CD8-positive, alpha-beta memory T cell (primary cell): ENCODE measurements at places on chromosomes 7 and 10. TPM values are rescaled to one million over a fixed set of nuclear protein-coding genes. Genes with fewer than 3 reads are reported as not detected.

DNA sequence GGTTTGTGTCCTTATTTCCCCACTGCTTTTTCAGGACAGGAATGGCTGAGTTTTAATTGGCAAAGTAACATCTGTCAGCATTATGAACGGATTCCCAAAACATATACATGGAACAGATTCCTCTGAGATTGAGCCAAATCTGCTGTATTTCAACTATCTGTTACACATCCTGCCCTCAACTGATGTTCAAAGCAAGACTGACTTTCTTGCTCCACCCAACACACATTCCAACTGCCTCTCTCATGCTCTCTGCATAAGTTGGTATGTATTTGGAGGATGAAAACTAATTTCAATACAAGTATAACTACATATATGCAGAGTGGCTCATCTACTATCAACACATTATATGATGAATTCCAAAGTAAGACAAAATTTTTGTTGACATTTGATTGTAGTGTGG is 342.2 kb downstream of the GATA3 start:
- no peak for DNase-seq

DNA sequence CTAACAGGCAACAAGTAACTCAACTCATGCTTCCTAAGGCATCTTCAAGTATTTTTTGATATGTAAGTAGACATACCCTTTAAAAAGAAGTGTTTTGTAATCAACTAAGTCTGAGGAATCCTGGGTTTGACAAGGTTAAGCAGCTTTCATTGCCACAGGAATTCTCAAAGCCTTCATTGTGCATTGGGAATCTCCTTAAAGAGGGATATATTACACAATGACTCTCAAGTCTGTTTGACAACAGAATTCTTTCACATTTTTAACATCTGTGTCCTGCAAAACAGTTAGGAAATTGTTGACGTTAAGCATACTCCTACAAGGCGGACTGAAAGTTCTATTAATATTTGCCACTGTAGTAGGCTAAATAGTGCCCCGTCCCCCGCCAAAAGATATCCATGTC is 71.4 kb downstream of the SGMS1 start:
- DNase-seq, result no peak

The ADRB1 gene
- total RNA-seq, result 0.50 TPM

GRCh38 chr10:1278306-1278705 is 222.1 kb downstream of the WDR37 start:
- DNase-seq, result no peak

The MYO1G gene
- total RNA-seq, result 374 TPM

The TSPAN15 gene
- 1.4 TPM for total RNA-seq

The PNLIPRP3 gene
- not detected for total RNA-seq

The GLI3 gene
- total RNA-seq, result 0.44 TPM

DNA sequence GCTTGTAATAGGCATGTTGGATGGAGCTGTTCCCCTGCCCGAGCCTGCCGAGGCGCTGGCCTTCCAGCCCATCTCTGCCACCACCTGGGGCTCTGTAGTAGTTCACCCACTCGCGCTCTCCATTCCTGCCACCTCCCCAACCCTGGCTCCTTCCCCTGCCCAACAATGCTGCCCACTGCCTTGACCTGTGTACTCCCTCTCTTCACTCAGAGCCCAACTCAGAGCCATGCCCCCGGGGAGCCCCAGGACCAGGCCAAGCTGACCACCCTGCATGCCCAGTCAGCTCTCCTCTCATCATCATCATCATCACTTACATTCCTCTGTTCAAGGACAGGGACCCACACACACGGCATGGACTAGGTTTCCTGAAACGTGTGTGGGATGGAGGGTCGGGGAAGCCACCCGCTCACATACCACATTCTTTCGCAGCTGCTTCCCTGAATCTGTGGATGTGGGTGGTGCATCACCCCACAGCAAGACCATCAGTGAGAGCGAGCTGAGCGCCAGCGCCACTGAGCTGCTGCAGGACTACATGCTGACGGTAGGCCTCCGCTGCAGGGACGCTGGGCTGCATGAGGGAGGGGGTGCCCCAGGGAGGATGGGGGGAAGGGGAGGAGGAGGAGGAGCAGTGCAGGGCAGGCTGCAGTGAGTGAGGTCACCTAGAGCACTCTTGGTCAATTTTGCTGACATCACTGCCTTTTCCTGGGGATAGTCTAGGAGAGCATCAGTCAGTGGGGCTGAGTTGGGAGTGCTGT is 15.6 kb downstream of the NACAD start:
- DNase-seq, result no peak

The RTKN2 gene
- total RNA-seq, result 1.7 TPM

The ASAH2 gene
- total RNA-seq, result 5.4 TPM

DNA sequence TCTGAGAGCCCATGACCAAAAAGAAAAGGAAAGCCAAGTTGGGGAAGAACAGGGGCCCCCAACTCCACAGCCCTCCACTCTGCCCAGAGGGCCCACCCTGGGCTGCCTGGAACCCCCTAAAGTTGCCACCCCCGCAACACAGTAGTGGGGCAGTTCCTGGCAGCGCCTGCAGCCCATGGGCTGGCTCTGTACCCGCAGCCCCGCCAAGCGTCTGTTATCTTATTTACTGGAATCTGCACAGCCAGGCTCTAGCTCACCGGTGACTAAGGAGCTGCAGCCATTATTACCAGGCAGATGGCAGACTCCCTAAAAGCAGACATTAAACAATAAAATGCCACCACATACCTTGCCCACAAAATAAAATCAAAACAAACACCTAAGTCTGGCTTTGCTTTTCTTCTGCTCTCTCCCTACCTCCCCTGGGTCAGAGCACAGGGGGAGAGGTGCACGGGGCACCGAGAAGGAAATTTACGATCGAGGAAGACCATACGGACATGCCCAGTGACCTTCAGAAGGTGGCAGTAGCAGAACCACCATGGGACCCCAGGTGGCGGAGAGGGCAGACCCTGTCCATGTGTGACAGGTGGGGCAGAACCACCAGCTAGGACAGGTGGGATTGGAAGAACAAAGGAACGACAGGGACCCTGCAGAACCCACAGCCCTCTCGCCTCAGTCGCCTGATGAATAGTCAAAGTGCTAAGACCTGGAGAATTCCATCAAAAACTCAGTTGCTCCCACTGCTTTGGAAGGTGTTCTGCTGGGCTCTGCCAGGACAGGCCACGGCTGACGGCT is 66.3 kb downstream of the PRKAG2 start:
- no peak for DNase-seq

The TMEM229A gene
- total RNA-seq, result not detected

The GRM3 gene
- total RNA-seq, result not detected

DNA sequence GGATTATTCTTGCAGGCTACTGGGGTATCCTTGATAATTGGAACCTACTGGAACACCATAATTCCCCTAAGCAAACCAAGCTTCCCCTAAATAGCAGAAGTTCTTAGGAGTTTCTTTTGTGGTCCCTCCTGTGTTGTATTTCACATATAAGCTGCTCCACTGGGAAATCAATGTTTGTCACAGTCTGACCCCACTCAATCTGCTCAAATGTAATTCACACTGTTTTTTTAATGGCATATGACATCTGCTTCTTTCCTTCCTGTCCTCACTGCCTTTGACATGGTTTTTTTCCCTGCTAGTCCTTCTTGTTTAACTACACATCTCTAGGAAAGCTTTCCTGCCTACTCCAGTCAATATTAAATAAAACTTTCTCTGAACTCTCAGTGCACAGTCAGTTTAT is 1.8 kb upstream of the PTPRZ1 start:
- no peak for DNase-seq

DNA sequence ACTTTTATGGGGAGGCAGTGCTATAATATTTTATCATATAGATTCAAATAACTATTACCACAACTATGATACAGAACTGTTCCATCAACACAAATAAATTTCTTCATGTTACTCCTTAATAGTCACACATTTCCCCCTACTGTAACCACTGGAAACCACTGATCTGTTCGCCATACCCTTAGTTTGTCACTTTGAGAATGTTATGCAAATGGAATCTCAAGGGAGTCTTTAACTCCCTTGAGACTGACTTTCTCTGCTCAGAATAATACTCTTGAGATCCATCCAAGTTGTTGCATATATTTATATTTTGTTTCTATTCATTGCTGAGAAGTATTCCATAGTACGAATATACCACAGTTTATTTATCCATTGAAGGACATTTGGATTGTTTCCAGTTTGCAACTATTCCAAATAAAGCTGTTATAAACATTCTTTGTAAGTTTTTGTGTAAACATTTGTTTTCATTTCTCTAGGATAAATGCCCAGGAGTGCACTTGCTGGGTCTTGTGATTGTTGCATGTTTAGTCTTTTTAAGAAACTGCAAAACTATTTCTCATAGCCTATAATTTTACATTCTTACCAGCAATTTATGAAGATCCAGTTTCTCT is 19.7 kb upstream of the PON2 start:
- DNase-seq, result no peak

DNA sequence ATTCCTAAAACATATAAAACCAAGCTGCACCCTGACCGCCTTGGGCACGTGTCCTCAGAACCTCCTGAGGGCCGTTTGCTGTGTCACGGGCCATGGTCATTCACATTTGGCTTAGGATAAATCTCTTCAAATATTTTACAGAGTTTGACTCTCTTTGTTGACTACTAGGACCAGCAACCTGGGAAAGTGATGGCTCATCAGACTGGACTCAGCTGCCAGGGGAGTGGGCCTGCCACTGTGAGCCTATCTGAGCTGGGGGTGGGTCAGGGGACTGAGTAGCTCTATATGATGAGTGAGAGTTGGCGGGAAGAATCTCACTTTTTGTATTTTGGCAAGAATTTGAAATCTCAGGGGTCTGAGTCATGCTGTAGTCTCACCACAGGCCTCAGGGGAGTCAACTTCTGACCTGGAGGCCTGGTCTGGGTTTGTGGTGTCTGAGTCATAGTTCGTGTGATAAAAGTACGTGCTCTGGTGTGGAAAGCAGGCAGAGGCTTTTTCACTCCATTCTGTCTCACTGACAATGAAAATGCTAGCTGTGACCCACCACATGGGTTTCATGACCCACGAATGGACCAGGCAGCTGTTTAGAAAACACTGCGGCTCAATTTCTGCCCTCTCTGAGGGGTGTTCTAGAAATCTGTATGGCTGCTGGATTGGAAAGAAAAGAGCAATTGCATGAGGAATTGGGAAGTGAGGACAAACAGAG is 4.2 kb upstream of the UPP1 start:
- peak; percentile 68 for DNase-seq

- DNase-seq, result no peak
Measured at GRCh38 chr7:95700917-95701316, 71.4 kb upstream of the DYNC1I1 start.

The GATA3 gene
- total RNA-seq, result 53.3 TPM

- no peak for DNase-seq
Measured at GRCh38 chr7:128928159-128928813, 9.4 kb upstream of the IRF5 start.

The XRCC2 gene
- total RNA-seq, result 15.8 TPM
